Panc1 (cell line): ENCODE measurements at places on chromosomes 16 and 17.

- H3K27me3 ChIP-seq, result no peaks in the 10 kb centered on the region
- no peaks in the 10 kb centered on the region for H3K4me1 ChIP-seq
- H3K36me3 ChIP-seq, result no peaks in the 10 kb centered on the region
- H3K4me3 ChIP-seq, result no peak overlapping the region
- no peak overlapping the region for H3K27ac ChIP-seq
Measured at GRCh38 chr17:7538891-7539545, 9.8 kb upstream of the TNFSF12 start.

- H3K4me3 ChIP-seq, result peak within 1 kb of the TSS; percentile 60
- no peak for DNase-seq
- H3K27me3 ChIP-seq, result no peaks in the 10 kb centered on the region
- H3K36me3 ChIP-seq, result no peaks in the 10 kb centered on the region; the same call in 1 of the 2 replicates
Measured at GRCh38 chr16:1772362-1772907, at the start of gene EME2. EME2 (plus strand) TSS chr16:1772810; CDS start chr16:1773228, 418 bp downstream.

- H3K27ac ChIP-seq, result no peak overlapping the region
- H3K36me3 ChIP-seq, result no peaks in the 10 kb centered on the region; the same call in 1 of the 2 replicates
- H3K4me3 ChIP-seq, result no peak overlapping the region
- no peaks in the 10 kb centered on the region for H3K27me3 ChIP-seq
- 0 out of 2 replicates have a peak, but pooled peaks cover 4% of the 10 kb centered on the region for H3K4me1 ChIP-seq
Measured at GRCh38 chr17:44693609-44694008, 4.0 kb upstream of the CCDC43 start.

GRCh38 chr16:89574681-89575246 is 794 bp upstream of the CPNE7 start:
- H3K27me3 ChIP-seq, result no peaks in the 10 kb centered on the region
- H3K4me3 ChIP-seq, result peak overlapping the region; percentile 64
- no peak for DNase-seq

DNA sequence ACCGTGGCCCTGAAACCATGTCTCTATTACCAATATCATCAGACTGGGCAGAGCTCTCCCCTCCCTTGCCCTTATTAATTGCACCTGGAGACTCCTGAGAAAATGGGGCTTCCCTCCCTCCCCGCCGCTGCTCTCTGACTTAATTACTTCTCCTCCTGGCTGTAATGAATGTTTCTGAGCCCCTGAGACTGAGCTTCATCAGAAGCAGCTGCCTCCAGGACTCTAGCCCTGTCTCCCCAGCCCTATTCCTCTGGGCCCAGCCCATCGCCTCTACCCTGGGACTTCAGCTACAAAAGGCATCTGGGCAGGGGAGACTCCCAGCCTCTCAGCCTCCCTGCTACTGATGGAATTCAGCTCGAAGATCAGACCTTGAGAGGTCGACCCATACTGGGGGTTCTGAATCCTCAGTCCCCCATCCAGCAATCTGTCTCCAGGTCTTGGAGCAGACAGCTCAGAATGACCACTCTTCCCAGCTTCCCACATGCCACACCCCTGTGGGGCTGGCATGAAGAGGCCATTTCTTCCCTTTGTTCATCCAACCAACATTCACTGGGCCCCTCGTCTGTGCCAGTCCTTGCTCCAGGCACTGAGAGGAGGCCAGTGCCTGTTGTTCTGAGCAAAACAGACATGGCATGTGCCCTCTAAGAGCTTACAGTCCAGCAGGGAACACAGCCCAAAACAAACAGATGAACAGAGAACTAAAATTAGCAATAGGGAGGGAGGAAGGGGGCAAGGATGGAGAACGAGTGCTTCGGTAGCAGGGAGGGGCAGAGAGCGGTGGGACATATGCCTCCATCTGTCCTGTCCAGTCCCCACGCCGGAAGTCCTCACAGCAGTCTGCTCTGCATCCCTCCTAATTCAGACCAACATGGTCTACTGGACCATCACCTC is 17.0 kb upstream of the NAGS start:
- no peaks in the 10 kb centered on the region for H3K27me3 ChIP-seq
- H3K4me1 ChIP-seq, result peaks cover 3% of the 10 kb centered on the region
- no peak overlapping the region for H3K27ac ChIP-seq
- no peaks in the 10 kb centered on the region for H3K36me3 ChIP-seq
- no peak for DNase-seq

DNA sequence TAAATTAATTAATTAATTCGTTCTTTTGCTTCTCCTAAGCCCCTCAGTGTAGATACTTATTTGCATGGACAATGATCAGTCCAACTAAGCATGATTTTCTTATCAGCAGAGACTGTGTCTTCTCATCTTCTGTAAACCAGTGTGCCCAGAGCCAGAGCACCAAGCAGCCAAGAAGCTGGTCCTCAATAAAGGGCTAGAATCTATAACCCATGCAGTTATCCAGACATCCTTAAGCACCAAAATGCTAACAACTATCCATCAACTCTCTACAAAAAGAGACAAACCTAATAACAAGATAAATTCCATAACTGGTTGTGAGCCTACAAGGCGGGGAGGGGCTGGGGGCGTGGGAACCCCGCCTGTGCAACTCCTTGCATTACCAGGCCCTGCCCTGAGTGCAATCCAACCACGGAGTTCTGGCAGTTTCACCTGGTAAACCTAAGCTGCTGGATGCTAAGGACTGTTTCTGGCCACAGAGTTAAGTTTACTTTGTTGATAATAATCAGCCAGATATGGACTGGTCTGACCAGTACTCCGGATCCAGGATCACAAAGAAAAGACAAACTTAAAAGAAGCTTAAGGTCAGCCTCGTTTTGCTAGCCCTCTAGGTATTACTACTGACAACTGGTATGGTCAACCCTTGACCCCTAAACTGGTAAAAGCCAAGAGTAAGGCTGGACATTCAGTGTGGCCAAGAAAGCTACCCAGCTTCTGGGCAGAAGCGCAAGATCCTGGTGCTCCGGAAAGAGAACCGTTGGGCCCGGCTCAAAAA is 51.5 kb downstream of the ZFHX3 start:
- no peaks in the 10 kb centered on the region for H3K27me3 ChIP-seq
- no peak for DNase-seq
- H3K4me3 ChIP-seq, result no peak overlapping the region
- no peaks in the 10 kb centered on the region for H3K36me3 ChIP-seq

GRCh38 chr17:59329176-59330052 is 2.0 kb upstream of the YPEL2 start:
- H3K4me1 ChIP-seq, result peaks cover 9% of the 10 kb centered on the region
- H3K36me3 ChIP-seq, result no peaks in the 10 kb centered on the region; the same call in 1 of the 2 replicates
- peaks cover 4% of the 10 kb centered on the region; the same call in 1 of the 2 replicates for H3K27me3 ChIP-seq
- DNase-seq, result no peak
- no peak overlapping the region for H3K4me3 ChIP-seq

GRCh38 chr16:12398029-12398682 is 405.5 kb downstream of the CPPED1 start:
- H3K4me1 ChIP-seq, result no peaks in the 10 kb centered on the region
- DNase-seq, result no peak
- no peaks in the 10 kb centered on the region for H3K36me3 ChIP-seq
- H3K27ac ChIP-seq, result no peak overlapping the region
- no peak overlapping the region for H3K4me3 ChIP-seq

DNA sequence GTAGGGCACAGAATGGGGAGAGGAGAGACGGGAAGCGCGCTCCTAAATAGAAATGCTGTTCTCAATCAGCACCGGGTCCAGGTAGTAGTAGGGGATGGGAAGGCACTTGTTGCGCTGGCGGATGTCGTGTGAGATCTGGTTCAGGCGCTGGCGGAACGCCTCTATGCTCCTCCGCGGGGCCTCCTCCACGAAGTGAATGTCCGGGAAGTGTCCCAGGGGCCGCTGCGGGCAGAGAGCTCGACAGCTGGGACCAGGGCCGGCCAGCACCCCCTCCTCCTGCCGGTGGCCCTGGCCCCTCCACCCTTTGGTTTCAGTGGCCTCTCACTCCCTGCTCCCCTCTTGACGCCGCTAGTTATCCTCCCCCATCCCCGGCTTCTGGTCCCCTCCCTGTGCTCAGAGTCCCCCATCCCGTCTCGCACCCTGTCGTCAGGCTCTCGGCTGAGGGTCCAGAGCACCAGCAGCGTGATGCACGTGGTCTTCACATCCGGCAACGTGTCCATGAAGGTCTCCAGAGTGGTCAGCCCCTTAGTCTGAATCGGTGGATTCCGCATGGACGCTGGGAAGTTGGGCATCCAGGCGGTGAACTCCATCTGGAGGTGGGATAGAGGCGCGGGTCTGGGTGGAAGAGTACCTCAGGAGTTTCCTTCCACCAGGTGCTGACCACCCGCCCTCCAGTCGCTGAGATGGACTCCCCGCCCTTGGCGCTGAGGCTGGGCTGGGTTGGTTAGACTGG is 14.6 kb downstream of the ALOX12B start:
- no peak overlapping the region for H3K4me3 ChIP-seq
- H3K36me3 ChIP-seq, result no peaks in the 10 kb centered on the region; the same call in 1 of the 2 replicates

DNA sequence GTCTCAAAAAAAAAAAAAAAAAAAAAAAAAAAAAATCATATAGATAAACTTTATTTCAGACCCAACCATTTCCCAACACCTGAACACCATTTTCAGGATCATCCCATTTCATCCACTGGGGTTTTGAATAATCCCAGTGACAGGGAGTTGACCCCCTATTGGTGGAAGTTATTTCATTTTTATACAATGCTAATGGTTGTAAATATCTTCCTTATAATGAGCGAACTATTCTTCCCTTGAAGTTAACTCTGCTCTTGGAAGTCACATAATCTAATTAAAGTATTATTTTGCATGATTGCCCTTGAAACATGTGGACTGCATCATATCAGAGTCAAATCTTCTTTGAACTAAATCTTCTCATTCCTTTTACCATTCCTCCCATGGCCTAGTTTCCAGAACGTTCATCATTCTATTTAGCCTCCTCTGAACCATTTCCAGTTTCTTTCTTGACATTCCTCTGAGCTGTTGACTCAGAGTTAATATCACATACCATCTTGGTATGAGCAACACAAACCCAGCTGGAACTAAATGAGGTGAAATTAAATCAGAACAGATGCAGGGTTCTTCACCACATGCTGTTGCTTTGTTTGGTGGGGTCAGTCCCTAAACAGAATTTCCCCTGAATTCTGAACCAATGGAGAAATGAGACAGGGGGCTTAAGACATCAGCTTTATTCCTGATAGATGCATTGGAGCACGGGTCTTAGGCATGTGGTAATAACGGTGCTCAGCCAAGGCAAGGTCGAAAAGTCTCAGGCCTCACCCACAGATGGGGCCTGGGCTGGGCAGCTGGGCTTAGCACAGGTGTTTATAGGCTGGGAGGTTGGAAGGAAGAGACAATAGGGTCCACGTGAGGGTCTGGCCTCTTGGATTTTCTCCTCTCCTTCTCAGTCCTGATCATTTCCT is 8.9 kb downstream of the HSD17B2 start:
- no peaks in the 10 kb centered on the region for H3K4me1 ChIP-seq
- H3K27ac ChIP-seq, result no peak overlapping the region
- DNase-seq, result no peak
- H3K27me3 ChIP-seq, result peaks cover 2% of the 10 kb centered on the region; the same call in 1 of the 2 replicates

DNA sequence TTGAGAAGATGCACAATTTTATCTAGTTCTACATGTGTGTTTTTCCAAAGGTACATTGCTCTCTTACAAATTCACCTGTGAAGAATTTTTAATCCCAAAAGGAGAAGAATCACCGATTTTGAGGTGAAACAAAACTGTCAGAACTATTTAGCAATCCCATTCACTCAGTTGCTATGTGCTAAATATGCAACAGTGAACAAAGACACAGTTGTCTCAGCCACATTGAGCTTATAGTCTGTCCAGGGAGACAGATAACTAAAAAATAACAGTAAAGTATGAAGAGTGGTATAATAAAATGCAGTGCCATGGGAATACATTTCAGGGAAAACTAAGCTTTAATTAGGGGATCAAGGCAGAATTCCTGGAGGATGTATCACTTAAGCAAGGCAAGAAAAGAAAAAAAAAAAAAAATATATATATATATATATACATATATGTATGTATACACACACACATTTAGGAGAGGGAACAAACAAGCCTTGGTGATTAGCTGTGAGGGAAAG is 110.4 kb downstream of the SPAG9 start:
- peaks cover 36% of the 10 kb centered on the region for H3K36me3 ChIP-seq
- no peak overlapping the region for H3K4me3 ChIP-seq
- no peaks in the 10 kb centered on the region for H3K27me3 ChIP-seq
- DNase-seq, result no peak

- no peak overlapping the region for H3K27ac ChIP-seq
- H3K4me3 ChIP-seq, result no peak overlapping the region
- H3K27me3 ChIP-seq, result no peaks in the 10 kb centered on the region
- H3K36me3 ChIP-seq, result no peaks in the 10 kb centered on the region
Measured at GRCh38 chr17:74251569-74251968, 22.5 kb upstream of the DNAI2 start.

- no peak overlapping the region for H3K27ac ChIP-seq
- H3K36me3 ChIP-seq, result no peaks in the 10 kb centered on the region
- DNase-seq, result no peak
Measured at GRCh38 chr16:51607201-51607651, 456.2 kb upstream of the SALL1 start.

DNA sequence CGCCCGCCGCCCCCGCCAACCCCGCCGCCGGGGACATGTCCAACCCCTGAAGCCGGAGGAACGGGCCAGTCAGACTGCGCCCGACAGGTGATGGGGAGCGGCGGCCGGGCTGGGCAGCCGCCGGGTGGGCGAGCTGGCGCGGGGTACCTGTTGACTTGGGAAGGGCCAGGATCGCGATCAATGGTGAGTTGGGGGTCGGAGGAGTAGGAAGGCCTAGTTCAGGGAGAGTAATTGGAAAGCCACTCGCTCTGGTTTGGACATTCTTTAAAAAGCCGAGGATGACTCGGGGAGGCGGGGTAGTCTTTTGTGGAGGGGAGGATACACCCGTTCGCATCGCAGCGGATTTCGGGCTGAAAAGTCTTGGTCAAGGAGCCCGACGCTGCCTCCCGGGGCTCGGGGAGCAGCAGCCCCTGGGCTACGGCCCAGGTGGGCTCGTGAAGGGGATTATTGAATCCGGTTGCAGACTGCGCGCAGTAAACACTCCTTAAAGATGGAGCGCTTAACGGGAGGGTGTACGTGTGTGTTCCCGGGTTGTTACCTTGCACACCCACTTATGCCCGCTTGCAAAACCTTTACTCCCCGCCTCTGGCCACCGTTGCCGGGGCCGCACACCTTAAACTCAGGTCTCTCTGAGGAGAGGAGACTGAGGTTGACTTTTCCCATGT is 123.8 kb downstream of the GOSR1 start:
- H3K36me3 ChIP-seq, result no peaks in the 10 kb centered on the region
- peak overlapping the region; percentile 95 for H3K4me3 ChIP-seq
- H3K4me1 ChIP-seq, result peaks cover 8% of the 10 kb centered on the region

DNA sequence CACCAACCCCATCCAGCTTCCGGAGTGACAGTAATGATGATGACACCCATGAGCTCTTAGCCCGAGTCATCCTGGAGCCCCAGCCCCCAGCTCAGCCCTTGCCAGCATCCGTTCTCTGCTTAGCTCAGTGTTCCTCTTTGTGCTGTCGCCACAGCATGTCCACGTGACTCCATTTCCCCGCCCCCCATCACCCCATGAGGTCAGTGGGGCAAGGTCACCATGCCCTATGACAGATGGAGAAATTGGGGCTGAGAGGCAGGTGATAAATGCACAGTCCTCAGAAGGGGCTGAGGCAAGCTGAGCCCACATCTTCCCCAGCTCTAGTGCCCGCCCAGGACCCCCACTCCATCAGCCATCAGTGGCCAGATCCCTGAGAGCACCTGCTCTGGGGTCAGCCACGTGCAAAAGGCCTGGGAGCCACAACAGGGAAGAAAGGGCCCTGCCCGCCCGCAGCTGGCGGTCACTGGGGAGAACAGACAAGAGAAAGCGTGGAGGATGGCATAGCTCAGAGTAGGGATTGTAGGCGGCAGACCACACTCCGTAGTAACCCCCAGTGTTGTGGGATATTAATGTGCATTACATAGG is 17.1 kb downstream of the ITGB4 start:
- no peaks in the 10 kb centered on the region for H3K36me3 ChIP-seq
- H3K27me3 ChIP-seq, result no peaks in the 10 kb centered on the region
- no peak for DNase-seq
- no peak overlapping the region for H3K4me3 ChIP-seq
- H3K4me1 ChIP-seq, result no peaks in the 10 kb centered on the region
- H3K27ac ChIP-seq, result no peak overlapping the region
